ENCODE measurements at places on chromosomes 12 and 14. TPM values are rescaled to one million over a fixed set of nuclear protein-coding genes. Genes with fewer than 3 reads are reported as not detected.

- H3K4me3 ChIP-seq: no peak overlapping the region
- no peak overlapping the region for H3K27ac ChIP-seq
- DNase-seq: no peak
- no peaks in the 10 kb centered on the region for H3K4me1 ChIP-seq
Measured at GRCh38 chr12:113664224-113664681, 192.6 kb upstream of the LHX5 start.

GRCh38 chr14:29233188-29233587 lies 466.6 kb downstream of the FOXG1 start:
- H3K27ac ChIP-seq: no peak overlapping the region
- H3K36me3 ChIP-seq: no peaks in the 10 kb centered on the region
- no peaks in the 10 kb centered on the region for H3K27me3 ChIP-seq
- DNase-seq: no peak
- no peak overlapping the region for H3K4me3 ChIP-seq

DNA sequence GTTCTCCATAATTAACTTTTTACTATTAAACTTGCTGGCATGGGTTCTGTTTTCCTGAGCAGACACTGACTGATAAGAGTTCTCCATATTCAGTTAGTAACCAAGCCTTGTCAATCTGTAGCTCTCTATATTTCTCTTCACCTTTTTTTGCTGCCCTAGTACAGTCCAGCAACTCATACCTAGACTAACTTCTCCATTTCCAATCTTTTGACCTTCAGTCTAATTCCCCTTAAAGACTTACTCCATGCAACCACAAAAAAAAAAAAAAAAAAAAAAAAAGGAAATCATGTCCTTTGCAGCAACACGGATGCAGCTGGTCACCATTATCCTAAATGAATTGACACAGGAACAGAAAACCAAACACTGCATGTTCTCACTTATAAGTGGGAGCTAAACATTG lies 125.7 kb upstream of the KRAS start:
- no peak overlapping the region for H3K27ac ChIP-seq
- H3K4me1 ChIP-seq: no peaks in the 10 kb centered on the region
- no peak overlapping the region for H3K4me3 ChIP-seq
- no peaks in the 10 kb centered on the region for H3K36me3 ChIP-seq

The RNASE7 gene
- not detected for total RNA-seq

DNA sequence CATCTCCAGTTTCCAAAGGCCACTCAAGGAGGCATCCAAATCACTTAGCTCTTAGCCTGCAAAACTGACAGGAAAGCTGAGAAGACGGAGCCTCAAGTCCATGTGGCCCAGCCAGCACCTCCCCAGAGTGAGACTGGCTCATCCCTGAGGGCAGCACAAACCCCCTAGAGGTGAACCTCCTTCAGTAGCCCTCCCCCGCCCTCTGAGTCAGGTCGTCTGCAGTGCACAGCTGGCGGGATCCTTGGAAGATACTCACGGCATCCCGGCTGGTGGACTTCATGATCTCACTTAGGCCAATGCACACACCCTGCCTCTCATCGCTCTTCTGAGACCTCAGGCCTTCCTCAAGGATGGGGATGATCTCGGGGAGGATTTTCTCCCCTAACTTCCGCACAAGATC lies 24.1 kb upstream of the RAB35 start:
- H3K27ac ChIP-seq: no peak overlapping the region
- H3K4me1 ChIP-seq: no peaks in the 10 kb centered on the region
- H3K27me3 ChIP-seq: no peaks in the 10 kb centered on the region

DNA sequence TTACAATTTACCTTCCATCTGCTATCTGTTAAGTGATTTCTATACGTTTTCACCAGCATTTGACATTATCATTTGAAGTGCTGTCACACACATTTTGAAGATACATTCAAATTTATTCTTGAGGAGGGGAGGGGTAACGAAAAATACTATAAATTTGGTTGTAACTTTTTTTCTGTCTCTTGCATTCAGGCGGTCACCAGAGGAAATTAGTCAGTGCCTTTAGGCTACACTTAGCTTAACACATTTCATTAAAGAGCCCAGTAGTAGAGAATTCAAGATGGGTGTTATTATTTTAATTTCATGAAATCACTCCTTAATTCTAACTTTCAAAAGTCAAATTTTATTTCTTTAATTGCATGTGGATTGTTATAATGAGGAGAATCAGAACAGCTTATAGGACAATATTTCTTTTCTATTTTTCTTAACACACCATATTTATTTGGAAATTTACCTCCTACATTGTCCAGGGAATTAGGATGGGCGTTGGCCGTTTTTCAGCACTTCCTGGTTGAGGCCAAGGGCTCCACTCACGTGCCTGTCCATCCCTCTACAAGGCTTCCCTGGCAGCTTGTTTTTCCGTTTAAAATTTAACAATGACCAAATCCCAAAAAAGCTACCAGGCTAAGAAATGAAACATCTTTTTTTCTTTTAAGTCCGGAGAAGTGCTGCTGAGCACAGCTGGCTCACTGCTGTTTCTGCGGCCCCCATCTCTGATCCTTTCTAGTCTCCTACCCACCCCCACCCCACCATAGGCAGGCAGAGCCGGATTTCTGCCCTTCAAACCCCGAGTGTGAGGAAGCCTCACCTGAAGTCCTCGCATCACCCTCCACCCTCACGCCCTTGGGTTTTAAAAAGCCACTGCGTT lies 1.1 kb upstream of the FAR2 start:
- H3K27me3 ChIP-seq: no peaks in the 10 kb centered on the region
- H3K4me1 ChIP-seq: peaks cover 7% of the 10 kb centered on the region
- H3K4me3 ChIP-seq: peak overlapping the region; percentile 62
- H3K36me3 ChIP-seq: no peaks in the 10 kb centered on the region
- H3K27ac ChIP-seq: peak overlapping the region; percentile 36

GRCh38 chr12:108616941-108617858 lies 16.5 kb downstream of the SELPLG start:
- no peaks in the 10 kb centered on the region for H3K27me3 ChIP-seq
- no peaks in the 10 kb centered on the region for H3K36me3 ChIP-seq
- no peak for DNase-seq
- no peak overlapping the region for H3K4me3 ChIP-seq

The HCAR2 gene
- total RNA-seq: not detected

DNA sequence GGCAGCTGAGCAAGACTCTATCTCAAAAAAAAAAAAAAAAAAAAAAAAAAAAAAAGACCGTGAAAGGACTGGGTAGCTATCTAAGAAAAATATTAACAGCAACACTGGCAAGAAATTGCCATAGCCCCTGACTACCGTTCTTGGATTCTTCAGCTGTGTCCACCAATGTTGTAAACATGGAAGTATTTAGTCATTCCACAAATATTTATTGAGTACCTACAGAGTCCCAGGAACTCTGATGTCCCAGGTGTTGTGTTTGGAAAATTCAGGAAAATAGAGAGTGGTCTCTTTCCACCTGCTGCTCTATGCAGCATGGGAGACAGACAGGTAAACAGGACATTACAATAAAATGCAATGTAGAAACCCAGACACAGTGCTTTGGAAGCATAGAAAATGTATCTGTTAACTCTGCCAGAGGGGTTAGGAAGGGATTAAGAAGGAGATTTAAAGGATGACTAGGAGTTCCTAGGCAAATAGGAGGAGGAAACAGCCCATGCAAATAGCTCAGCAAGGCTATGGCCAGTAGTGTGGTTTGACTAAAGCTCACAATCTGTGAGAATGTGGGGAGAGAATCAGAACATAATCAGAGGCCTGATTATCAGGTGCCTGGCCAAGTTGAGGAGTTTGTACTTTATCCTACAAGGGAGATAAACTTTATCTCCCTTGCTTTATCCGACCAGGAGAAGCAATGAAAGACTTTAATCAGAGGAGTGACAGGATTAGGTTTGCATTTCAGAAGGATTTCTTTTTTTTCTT lies 2.1 kb upstream of the DLST start:
- peaks cover 16% of the 10 kb centered on the region for H3K4me1 ChIP-seq
- no peaks in the 10 kb centered on the region for H3K27me3 ChIP-seq
- 0 out of 2 replicates have a peak, but pooled peaks cover 7% of the 10 kb centered on the region for H3K36me3 ChIP-seq
- H3K27ac ChIP-seq: no peak overlapping the region
- no peak overlapping the region for H3K4me3 ChIP-seq
